ENCODE measurements at places on chromosomes 4 and X. TPM values are rescaled to one million over a fixed set of nuclear protein-coding genes. Genes with fewer than 3 reads are reported as not detected.

DNA sequence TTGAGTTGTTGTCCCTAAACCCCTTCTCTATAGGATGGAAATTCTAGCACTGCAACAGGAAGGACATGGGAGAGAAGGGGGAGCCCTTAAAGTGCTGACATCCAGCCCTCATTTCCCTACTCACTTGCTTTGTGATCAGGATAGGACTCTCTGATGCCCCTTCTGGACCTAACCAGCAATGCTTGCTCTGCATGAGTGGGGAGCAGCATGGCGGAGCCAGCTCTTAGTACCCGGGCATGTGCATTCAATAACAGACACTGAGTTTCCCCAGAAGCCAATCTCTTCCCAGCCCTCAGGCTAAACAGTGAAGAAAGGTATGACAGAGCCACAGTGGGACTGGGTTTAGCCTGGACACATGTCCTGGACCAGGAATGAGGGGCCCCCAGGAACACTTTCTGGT, 14.0 kb downstream of the SOD3 start:
- DNase-seq, result no peak

GRCh38 chr4:41044165-41044564, 170.2 kb downstream of the APBB2 start:
- DNase-seq, result no peak

PACRGL gene
- total RNA-seq, result 19.0 TPM

ADAMTS3 gene
- 0.94 TPM for total RNA-seq

DNA sequence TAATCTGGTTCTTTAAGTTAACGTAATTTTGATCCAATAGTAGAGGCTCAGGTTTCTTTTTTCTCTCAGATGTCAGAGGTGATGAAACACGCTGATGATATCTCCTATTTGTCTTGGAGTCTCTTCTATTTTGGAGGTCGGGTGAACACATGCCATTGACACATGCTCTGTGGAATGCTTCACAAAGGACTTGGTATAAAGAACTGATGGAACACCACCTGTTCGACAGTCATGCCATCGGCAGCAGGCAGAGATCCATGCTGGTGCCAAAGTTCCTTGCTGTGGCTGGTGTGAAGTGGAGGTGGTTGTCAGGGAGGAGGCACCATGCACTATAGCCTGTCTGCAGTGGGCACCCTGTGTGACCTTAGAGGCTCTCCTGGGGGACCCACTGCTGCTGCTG, 94.9 kb downstream of the ATP8A1 start:
- no peak for DNase-seq

DNA sequence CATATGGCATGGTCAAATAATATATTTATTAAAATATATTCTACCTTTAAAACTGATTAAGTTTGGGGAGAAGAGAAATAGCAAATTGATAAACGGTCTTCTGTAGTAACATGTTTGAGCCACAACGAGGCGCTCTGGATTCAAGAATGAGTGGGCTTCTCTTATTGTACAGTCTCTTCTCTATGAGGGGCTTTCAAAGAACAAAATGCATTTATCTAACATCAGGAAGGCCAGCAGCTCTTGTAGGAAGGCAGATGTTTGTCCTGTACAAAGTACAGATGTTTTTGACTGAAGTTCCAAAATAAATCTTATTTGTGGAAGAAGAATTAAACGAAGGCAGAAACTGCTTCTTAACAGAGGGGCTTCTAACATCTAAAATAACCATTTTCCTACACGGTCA, 153.6 kb downstream of the RASL11B start:
- DNase-seq, result no peak

GRCh38 chrX:17077361-17077760, 130.9 kb downstream of the REPS2 start:
- DNase-seq, result no peak

DNA sequence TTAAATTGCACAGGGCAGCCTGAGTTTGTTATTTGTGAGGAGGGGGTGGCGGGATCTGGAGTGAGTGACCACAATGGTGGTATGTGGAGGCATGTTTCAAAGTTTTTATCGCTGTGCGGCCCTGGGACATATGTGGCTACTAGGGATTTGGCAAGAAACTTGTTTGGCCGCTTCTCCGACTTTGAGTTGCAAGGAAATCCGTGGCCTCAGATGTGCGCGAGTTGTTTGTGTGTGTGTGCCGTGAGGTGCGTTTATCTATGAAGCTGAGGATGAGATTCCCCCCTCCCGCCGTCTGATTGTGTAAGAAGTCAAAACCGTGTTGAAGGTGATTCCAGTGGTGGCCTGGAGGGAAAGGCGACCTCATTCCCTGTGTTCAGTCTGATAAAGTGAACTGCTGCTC, 1.4 kb downstream of the JADE3 start:
- no peak for DNase-seq

DNA sequence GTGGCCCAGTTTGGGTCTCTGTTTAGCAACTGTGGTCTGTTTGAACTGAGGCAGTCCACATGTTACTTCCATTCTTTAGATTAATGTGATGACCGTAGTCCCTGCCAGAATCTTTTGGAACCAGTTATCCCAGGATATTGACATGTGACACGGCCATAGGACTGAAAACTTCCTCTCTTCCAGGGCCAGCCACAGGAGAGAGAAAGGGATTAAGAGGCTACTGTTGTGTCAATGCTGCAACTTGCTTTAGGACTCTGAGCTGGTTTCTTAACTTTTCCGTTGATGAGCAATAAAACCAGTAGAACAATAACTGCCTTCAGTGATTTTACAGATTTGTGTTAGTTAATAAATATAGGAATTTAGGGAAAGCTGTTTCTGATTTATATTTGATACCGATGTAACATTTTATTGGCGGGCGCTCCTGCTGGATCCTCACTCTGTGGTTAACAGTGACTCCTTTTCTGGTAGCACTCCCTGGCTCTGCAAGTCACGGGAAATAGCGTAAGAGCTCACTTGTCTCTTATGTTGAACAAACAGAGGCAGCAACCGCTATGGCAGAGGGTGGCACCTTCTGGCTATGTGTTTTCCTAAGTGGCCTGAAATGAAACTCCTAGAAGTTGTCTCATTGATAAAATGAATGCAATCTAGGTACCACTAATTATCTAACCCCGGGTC, 2.5 kb downstream of the TENM3 start:
- no peak for DNase-seq

DNA sequence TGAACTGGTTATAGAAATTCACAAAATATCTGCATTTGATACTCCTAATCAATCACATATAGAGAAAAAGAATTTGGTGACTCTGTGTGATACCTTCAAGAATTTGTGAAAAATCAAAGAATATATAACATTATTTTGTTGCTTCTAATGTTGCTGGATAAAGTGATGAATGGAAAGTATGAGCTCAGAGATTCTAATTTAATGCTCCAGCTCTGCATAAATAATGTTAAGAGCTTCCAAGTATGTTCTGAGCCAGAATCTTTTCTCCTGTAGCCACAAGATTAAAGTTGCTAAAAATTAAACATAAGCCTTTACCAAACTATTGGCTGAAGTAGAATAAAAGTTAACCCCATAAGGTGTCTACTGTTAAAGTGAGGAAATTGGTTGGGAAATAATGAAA, 294.7 kb upstream of the CT83 start:
- DNase-seq, result no peak

DNA sequence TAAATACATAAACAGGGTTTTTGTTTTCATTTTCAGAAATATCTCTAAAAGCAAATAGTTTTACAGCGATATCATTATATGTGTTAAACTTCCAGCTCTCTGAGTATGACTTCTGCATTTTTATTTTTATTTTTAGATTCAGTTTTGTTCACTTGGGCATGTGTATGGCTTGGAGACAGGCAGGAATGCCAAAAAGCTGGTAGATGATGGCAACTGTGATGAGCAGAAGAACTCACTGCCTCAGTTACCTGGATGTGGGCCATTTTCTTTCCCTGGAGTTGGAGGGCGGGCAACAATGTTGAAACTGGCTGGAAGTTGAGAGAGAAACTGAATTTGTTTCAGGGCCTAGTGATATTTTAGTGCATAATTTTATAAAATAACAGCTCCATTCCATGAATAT, 266.4 kb downstream of the ARHGAP24 start:
- no peak for DNase-seq

SLC16A2 gene
- total RNA-seq, result 22.9 TPM

DNA sequence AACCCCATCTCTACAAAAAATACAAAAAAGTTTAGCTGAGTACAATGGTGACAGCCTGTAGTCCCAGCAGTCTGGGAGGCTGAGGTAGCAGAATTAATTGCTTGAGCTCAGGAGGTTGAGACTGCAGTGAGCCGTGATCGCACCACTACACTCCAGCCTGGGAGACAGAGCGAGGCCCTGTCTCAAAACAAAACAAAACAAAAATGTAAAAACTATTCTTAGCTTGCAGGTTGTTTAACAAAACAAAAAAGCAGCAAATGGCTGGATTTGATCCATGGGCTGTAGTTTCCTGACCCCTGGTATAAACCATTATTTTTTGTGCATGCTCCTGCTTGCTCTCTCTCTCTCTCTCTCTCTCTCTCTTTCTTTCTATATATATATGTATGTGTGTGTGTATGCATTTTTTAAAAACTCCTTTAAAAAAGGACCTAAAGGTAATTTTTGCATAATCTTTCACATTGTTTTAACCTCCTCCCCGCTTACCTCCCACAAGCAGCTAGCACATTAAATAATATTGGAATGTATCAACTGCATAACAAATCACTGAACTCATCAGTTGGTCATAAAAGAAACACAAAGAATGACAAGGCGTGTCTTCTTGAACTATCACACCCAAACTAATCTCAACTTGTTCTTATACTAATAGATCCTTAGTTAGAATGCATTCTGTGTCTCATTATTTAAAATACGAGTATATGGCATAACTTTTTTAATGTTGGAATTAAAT, 4.8 kb downstream of the AREG start:
- DNase-seq, result no peak

BRCC3 gene
- total RNA-seq, result 12.4 TPM

DNA sequence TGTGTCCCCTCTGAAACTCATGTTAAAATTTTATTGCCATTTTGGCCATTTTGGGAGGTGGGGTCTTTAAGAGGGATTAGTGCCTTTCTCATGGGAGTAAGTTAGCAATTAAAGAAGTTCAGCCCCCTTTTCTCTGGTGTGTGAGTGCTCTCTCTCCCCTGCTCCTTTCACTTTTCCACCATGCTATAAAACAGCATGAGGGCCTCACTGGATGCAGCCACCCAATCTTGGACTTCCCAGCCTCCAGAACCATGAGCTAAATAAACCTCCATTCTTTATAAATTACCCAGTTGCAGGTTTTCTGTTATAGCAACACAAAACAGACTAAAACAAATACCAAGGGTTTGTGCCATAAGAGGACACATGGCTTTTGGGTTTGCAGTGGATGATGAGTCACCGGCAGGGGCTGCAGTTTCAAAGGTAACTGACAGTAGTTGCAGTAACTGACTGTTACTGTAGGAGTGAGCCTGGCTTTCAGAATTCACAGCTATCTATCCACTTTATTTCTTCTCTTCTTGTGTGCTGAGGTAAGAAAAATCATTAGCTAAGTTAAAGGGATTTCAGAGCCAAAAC, 121.5 kb downstream of the PPEF1 start:
- DNase-seq, result no peak

GRCh38 chr4:118351851-118352827, 664 bp downstream of the PRSS12 start:
- DNase-seq, result no peak

DNA sequence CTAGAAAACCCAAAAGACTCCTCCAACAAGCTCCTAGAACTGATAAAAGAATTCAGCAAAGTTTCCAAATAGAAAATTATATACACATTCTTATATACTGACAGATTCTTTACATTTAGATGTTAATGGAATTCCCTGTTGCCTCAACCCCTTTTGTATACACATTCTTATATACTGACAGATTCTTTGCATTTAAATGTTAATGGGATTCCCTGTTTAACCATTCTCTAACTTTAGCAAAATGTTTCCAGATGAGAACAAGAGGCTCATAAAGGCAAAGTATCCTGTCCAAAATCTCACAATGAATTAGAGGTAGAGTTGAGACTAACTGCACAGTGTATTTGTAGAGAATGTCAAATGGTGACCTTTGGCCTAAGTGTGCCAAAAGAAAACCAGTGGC, 23.1 kb upstream of the AR start:
- no peak for DNase-seq

GRCh38 chrX:31168551-31168950, 96.7 kb upstream of the FTHL17 start:
- DNase-seq, result no peak

DNA sequence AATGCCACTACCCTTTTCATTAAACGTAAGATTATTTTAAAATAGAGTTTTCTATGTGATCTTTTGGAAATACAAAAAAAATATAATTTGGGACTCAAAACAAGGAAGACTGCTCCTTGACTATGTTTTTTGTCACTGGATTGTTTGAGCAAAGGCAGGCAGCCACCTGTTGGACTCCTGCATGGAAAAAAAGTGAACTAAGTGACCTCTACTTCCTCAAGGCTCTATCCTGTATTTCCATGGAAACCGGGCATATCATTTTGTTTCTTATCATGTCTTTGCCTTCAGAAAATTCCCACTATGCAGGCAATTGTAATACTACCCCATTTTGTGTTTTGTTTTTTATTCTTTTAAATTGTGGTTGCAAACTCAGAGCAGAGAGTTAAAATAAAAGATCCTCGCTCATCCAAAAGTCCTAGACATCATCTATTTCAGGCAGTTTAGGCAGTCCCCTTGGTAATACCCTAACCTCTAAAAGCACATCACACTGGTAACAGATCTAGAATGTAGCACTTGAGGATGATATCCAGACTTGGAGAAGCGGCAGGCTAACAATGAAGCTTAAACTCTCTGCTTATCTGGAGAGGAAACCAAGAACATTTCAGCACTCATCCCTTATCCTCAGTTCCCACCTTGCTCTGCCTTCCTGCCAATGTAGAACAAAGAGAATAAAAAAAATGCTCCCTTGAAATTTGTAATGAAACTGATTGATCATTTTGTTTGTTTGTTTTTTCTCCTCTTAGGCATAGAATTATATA, 165.7 kb downstream of the BANK1 start:
- DNase-seq, result no peak

GRCh38 chr4:158042591-158043030, 130.2 kb downstream of the GASK1B start:
- no peak for DNase-seq

HSD17B13 gene
- 0.16 TPM for total RNA-seq

SORCS2 gene
- 6.7 TPM for total RNA-seq

NCAPG gene
- 6.9 TPM for total RNA-seq

DNA sequence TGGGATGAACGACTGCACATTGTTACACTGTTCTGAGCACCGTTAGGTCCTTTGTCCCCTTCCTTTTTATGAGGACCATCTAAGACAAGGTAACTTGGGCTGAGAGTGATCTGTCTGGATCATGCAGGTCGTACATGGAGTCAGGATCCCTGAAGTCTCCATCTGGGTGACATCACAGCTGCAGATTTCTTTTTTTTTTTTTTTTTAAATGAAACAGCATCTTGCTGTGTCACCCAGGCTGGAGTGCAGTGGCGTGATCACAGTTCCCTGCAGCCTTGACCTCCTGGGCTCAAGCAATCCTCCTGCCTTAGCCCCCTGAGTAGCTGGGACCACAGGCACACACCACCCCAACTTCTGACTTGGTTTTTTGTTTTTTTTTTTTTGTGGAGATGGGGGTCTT, 16.5 kb downstream of the SHROOM2 start:
- no peak for DNase-seq

DNA sequence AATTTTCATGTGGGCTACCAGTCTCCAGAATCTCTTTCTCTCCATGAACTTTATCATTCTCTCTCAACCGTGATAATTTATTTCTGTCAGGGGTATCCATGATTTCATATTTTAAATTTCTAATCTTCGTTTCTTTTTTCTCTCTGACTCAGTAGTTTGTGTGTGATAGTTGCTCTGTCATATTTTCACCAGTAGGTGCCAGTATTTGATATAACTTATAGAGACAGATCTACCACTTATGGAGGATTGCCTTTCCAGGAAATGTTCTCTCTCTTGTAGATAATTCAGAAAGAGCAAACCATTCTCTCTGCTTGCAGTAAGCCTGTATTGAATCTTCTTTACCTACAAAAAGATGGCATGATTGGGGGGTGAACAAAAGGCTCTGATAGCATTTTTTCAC, 79.3 kb upstream of the DYNLT3 start:
- DNase-seq, result no peak

DCAF12L2 gene
- not detected for total RNA-seq

All from osteocyte (in vitro differentiated cells).